ENCODE measurements at places on chromosomes 12 and 14.
A peak's percentile ranks its signal among the peaks of the same experiment; 100 is the strongest.

- no peak for DNase-seq
Measured at GRCh38 chr14:60758885-60759284, 24.3 kb downstream of the MNAT1 start.

- no peak for DNase-seq
Measured at GRCh38 chr12:120049426-120049825, 60.4 kb downstream of the BICDL1 start.

DNA sequence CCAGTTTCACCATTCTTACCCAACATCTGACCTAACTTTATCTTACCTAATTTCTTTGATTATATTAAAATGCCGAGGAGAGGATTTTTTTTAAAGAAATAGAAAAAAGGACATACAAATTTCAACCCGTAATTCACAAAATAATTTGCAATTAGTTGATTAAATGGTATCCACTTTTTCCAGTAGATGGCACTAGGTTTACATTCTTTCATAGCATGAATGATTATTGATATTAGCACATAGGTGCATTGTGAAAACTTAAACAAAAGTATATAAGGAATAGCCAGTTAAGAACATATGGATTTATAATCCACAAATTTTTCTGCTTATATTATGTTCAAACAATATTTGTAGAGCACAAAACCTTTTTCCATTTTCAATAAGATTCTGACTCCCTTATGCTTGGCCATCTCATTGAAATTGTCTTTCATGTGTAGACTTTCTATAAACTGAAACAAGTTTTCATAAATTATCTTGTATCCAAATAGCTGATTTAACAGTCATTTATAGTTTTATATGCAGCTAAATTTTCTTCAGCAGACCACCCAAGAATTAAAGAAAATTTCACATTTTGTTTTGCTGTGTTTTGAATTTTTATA, 35.3 kb downstream of the MSRB3 start:
- peak; percentile 62 for DNase-seq

- DNase-seq, result peak; percentile 81
Measured at GRCh38 chr12:11885261-11886038, 185.3 kb upstream of the BCL2L14 start.

DNA sequence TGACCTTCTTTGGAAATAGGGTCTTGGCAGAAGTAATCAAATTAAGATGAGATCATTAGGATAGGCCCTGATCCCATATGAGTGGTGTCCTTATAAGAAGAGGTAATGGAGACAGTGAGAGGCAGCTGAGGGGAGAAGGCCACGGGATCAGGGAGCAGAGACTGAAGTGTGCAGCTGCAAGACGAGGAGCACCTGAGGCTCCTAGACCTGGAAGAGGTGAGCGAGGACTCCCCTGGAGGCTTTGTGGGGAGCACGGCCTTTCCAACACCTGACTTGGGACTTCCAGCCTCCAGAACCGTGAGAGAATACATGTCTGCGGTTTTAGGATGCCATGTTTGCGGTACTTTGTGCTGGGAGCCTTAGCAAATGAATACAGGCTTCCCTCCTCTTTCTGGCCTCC, 37.5 kb downstream of the LRTM2 start:
- no peak for DNase-seq

- DNase-seq, result no peak
Measured at GRCh38 chr12:40156021-40156764, 50.3 kb upstream of the SLC2A13 start.

DNA sequence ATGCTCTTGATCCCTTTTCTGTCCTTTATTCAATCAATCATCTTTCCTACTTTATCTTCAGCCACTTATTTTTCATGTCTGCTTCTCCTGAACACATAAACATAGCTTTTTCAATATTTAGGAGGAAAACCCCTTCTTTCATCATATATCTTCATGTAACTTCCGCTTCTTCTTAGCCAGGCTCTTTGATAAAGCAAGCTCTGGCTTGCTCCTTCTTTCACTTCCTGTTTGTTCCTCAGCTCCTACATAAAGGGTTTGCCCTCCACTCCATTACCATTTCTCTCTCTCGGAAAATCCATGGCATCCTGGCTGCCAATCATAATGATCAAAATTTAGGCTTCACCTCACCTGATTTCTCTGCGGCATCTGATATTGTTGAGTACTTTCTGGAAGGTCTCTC, 33.7 kb upstream of the HELB start:
- no peak for DNase-seq

- DNase-seq, result peak; percentile 86
Measured at GRCh38 chr12:51393676-51394545, 2.7 kb upstream of the GALNT6 start.

DNA sequence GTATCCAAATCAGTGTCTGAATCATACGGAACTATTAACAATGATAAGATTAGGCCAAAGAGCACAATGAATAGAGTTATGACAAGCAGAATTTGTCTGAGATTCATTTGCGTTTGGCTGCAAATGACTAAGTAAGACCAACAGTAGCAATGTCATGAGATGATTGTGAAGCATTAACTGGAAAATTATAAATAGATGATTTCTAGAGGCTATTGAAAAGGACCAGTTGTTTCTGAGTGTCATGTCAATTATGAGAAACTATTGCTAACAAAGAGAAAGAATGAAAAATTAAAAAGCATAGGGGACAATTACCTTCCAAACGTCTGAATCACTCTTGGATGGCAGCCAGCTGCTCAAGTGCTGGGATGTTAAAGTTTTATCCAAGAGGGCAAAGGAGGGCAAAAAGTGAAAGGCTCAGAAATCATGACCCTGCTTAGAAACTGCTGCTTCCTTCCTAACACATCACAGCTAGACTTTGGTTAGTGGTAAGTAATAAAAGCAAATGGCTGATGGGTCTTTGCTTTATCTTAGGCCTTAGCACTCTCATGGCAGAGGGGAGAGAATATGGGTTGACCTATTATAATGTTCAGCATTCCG, 89.0 kb downstream of the AKAP6 start:
- DNase-seq, result peak; percentile 79

- DNase-seq, result no peak
Measured at GRCh38 chr12:89217472-89217871, 134.8 kb downstream of the DUSP6 start.

DNA sequence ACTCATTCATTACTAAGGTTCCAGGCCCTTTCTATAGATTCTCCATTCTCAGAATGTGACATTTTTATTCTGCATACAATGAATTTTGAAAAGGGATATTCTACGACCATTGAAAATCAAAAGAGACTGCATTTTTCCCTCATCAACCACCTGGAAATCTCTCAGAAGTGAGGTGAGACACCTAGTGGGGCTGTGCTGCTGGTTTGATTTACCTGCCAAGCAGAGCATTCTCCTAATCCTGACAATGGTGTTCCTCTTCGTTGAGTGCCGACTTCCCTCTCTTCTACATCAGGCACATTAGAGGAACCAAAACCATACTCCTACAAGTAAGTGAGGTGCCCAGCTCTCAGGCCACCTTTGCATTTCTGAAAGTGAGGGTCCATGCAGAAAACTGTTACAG, 14.9 kb downstream of the CKB start:
- DNase-seq, result no peak

- peak; percentile 42 for DNase-seq
Measured at GRCh38 chr14:92755495-92755894, 7.1 kb upstream of the LGMN start.
